Stimulated activated naive CD4-positive, alpha-beta T cell treated with Interleukin-2 at 50 U/mL for 16 hours (primary cell): ENCODE measurements at places on chromosomes 1 and 21.

DNA sequence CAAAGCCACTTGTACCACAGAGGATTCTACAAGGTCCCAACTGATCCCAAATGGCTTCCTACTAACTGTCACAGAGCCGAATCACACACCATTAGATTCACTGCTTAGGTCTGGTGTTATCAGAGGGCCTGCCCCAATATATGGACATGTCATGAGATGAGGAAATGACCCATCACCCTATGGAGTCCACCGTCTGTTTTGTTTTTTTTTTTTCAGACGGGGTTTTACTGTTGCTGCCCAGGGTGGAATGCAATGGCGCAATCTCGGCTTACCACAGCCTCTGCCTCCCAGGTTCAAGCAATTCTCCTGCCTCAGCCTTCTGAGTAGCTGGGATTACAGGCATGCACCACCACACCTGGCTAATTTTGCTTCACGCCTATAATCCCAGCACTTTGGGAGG, 83.8 kb upstream of the ETS2 start:
- DNase-seq: no peak

DNA sequence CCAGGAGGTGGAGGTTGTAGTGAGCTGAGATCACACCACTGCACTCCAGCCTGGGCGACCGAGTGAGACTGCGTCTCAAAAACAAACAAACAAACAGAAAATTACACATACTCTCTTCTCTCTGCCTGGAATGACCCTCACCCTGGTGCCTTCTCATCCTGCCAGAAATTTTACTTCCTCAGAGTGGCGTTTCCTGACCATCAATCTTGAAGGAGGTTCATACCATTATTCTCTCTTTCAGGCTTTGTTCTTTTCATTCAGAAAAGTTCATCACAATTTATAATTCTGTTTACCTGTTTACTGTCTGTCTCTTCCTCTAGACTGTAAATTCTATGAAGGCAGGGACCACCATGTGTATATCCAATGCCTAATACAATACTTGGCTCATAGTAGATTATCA, 79.3 kb downstream of the RPS6KA1 start:
- DNase-seq: no peak

DNA sequence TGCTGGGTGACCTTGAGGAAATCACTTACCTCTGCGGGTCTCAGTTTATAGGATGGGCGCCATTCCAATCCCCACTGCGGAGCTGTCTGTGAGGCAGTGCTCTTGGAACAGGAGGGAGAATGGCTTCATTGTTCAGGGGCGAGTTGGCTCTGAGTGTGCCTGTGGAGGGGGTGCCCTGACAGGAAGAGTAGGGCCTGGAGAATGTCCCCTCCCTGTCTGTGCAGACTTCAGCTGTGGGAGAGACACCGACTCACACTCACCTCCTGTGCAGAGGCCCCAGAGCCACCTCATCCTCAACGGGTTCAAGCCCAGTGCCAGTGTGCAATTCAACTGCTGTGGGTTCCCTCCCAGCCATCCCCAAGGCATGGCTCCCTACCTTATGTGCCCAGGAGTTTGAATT, 17.1 kb downstream of the ADORA1 start:
- DNase-seq: no peak

- DNase-seq: no peak
Measured at GRCh38 chr21:21045518-21045917, 47.3 kb downstream of the NCAM2 start.

GRCh38 chr1:15185617-15186016, 32.1 kb downstream of the TMEM51 start:
- no peak for DNase-seq
